Occipital lobe (tissue), 3 donors: ENCODE measurements at places on chromosomes 3 and 15.
A peak's percentile ranks its signal among the peaks of the same experiment; 100 is the strongest.

DNA sequence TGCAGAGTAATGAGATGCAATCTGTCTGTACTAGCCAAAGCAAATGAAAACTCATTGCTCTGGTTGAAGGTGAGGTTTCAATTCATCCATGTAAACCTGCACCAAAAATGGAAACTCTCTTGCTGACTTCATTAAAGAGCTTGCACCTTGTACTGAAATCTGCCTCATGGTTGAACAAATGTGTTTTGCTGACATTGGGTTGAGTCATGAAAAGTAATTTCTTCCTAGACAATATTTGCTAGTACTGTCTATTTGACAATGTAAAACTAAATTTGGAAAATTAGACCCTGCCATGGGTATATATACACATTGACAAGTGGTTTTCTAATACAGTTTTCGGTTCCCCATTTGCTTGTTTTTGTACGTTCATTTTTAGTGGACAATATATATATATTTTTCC is 33.3 kb downstream of the RYR3 start:
- no peak for DNase-seq

DNA sequence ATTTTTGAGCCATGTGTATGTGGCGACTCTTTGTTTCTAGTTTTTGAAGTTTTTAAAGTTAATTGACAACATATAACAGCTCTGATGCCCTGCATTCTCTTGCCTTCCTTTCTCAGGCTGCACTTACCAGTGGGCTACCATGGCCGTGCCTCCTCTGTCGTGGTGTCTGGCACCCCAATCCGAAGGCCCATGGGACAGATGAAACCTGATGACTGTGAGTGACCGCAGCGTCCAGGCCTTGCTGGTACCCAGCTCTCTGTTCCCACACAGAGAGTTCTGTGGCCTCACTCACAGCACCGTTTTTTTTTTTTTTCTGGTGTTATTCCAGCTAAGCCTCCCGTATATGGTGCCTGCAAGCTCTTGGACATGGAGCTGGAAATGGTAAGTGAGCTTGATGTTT is 15.1 kb downstream of the FAH start:
- DNase-seq: no peak

GRCh38 chr3:134797741-134798451 is 2.8 kb downstream of the EPHB1 start:
- no peak for DNase-seq

- DNase-seq: no peak
Observed at GRCh38 chr3:33004205-33004604, 52.8 kb downstream of the CCR4 start.

DNA sequence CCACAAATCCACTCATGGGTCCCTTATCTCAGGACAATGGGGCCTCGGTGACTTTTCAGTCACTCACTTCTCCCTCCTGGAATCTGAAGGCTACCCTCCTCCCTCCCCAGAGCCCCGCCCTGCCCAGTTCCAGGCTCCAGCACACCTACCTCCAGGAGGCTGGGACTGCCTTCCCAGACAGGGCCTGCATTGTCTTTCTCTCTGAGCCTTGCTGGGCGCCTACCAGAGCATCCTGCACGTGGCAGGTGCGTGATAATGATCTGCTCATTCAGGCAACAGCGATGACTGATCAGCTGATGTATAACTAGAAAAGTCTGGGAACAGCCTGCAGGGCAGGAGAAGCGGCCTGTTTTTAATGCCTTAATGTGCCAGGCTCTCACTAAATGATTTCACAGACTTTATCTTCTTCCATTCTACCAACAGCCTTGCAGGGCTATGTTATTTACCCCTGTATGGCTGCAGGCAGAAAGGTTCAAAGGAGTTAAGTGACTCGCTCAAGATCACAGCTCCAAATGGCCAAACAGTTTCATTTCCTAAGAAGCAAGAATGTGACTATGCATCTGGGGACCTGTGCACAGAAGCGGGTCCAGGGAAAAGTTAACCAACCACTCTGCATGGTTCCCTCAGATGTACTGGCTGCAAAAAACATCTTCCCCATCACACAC is 6.3 kb downstream of the ADAMTS17 start:
- no peak for DNase-seq

GRCh38 chr15:35078221-35078915 is 6.7 kb downstream of the NANOGP8 start:
- DNase-seq: peak; percentile 8
